ENCODE measurements at places on chromosomes 13 and 19. TPM values are rescaled to one million over a fixed set of nuclear protein-coding genes. Genes with fewer than 3 reads are reported as not detected.

TMC4 gene
- 60.3 TPM for total RNA-seq

AP3D1 gene
- total RNA-seq: 137 TPM

ERICH6B gene
- not detected for total RNA-seq

CYP4F3 gene
- 3.6 TPM for total RNA-seq

ZNF254 gene
- 2.5 TPM for total RNA-seq
